ENCODE measurements at places on chromosomes 6 and 20. TPM values are rescaled to one million over a fixed set of nuclear protein-coding genes. Genes with fewer than 3 reads are reported as not detected.

Gene LSM14B
- total RNA-seq = 32.7 TPM

Gene TGM2
- 0.81 TPM for total RNA-seq

DNA sequence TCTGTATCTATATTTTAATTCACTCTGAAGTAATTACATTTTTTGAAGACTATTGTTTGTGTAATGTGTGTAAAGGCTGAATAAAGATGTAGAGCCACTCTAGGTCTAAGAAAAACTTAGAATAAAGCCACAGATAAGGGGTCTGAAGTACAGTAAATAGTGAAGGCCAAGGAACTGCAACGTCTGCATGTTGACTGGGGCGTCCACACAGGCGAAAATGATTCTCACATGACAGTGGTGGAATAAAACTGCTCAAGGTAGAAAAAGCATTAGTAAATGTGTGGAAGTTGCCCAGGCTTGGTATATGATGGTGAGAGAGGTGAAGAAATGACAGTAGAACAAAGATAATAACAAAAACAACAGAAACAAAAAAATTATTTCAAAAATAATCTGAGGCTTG, 196.2 kb downstream of the KHDRBS2 start:
- no peak for DNase-seq
- H3K36me3 ChIP-seq = peaks cover 8% of the 10 kb centered on the region
- no peaks in the 10 kb centered on the region for H3K27me3 ChIP-seq
- no peaks in the 10 kb centered on the region for H3K4me1 ChIP-seq

- peaks cover 4% of the 10 kb centered on the region for H3K36me3 ChIP-seq
- H3K27me3 ChIP-seq = peaks cover 23% of the 10 kb centered on the region
- H3K27ac ChIP-seq = no peak overlapping the region
- no peaks in the 10 kb centered on the region for H3K4me1 ChIP-seq
- no peak overlapping the region for H3K4me3 ChIP-seq
These were observed 932 bp upstream of the TAAR9 start for GRCh38 chr6:132537145-132537544.

DNA sequence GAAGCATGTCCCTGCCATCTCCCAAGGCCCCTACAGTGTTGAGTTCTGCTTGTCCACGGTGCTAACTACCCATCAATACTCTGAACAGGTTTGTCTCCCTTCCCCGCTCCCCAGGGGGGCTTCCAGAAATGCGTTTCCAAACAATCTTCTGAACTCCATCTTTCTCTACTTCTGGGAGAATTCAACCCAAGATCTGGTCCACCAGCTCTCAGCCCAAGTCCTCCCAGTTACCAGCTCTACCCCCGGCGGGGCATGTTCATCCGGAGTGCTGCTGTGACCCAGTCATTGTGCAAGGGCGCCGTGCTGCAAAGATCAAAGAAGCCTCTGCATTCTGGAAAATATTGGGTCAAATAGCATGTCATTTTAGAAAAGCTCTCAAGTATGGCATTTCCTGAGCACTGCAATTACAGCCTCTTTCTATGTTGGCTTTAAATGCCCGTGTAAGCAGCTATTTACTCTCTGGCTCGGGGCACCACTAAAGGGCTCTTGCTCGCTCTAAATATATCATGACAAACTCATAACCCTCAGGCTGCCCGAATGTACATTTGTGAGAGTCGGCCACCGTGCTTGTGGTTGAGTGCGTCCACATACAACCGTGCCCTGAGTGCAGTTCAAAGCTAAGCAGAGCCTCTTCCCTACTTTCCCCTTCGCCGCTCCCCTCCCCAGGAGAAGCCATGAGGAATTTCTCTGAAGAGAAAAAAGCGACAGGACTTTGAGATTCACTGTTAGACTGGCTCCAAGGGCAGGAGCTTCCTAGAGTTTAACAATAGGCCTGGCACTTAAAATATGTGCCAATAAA, 71.6 kb downstream of the BANF2 start:
- no peaks in the 10 kb centered on the region for H3K27me3 ChIP-seq
- H3K27ac ChIP-seq = no peak overlapping the region
- H3K36me3 ChIP-seq = no peaks in the 10 kb centered on the region
- DNase-seq = no peak
